ENCODE measurements at places on chromosomes 2 and 18.

DNA sequence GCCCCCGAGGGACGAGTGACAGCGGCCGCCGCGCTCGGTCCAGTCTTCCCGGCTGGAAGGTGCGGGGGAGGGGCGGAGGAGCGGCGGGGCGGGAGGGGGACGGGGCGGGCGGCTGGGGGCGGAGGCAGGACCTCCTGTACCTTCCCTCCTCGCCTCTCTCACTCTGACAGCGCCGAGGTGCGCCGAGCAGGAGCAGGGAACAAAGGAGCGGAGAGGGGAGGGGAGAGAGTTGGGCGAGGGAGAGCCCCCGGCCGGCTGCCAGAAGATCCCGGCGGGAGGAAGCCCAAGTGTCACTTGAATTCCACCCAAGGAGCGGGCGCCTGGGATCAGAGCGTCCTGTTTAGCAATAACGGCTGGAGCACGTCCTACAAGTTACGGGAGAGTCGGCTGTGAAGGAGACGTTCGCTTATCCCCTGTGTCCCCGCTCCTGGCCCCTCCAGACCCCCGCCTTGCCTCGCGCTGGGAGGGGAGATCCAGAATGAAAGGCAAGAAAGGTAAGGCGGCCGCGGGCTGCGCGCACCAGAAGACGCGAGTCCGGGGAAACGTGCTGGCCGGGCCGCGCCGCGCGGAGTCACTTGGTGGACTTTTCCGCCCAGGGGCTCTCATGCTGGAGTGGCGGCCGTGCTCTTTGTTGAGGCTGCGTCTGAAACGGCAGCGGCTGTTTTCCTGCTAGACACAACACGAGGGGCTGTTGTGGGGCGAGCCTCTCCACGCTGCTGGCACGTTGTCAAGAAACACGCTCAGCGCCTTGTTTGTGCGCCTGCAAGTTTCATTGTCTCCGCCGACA is at the start of gene TGIF1:
Gene TGIF1, plus strand, starts transcription at position 161 of the 787 bp plus-strand sequence. Its CDS starts 318 bp downstream, at position 479.
- peak; percentile 23 for DNase-seq

DNA sequence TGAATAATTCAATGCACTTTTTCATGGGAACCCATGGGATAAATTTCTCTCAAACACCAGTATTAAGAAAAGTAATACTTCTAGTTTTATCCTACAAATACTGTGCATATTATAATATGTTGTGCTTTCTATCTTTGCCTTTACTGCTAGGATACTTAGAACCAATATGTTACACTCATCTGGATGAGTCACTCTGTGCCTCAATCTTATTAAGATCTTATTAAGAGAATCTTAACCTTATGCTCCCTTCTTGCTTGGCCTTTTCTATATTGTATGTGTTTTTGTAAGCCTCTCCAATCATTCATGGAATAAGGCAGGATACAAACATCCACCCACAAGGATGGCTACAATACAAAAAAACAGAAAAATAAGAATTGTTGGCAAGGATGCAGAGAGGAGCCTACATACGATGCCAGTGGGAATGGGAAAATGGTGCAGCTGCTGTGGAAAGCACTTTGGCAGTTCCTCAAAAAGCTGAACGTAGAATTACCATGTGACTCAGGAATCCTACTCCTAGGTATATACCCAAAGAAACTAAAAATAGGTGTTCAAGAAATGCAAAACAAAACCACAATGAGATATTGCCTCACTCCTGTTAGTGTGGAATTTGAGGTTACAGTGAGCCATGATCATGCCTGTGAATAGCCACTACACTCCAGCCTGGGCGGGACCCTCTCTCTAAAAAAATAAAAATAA is 10.7 kb upstream of the TWSG1 start:
- no peak for DNase-seq

- no peak for DNase-seq
Measured at GRCh38 chr2:46076251-46076650, 221.0 kb upstream of the EPAS1 start.

GRCh38 chr18:68426731-68427315 is 288.1 kb downstream of the TMX3 start:
- DNase-seq, result no peak

- no peak for DNase-seq
Measured at GRCh38 chr18:62754026-62754425, 38.7 kb downstream of the PHLPP1 start.

DNA sequence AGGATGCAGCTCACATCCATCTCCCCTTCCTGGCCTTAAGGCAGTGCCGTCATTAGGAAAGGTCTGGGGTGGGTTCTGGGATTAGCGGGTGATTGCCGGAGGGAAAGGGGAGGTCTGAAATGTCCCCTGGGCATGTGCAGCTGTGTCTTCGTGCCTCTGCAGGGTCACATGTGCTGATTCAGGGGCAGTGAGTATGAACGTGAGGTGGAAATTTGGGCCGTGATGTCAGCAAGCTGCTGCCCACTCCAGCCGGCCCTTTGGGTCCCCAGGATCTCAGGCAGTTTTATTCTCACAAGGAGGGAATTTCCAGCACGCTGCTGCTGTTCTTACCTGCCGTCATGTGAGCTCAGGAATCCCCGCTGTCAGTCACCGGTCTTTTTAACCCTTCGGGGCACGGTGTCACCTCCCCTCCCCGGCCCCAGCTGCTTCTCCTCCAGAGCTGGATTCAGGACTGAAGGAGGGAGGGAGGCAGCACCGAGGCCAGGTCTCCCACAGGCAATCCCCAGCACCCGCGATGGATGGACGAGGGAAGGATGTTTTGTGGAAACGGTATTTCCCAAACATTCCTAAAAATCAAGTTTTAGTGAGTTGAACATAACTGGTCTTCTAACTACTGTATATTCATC is 23.5 kb downstream of the GPR35 start:
- DNase-seq, result no peak

GRCh38 chr2:65024149-65024829 is 31.9 kb upstream of the CEP68 start:
- DNase-seq, result peak; percentile 25

Data from GOT3 (cell line).